ENCODE measurements at places on chromosomes 3 and 15.
A peak's percentile ranks its signal among the peaks of the same experiment; 100 is the strongest.

DNA sequence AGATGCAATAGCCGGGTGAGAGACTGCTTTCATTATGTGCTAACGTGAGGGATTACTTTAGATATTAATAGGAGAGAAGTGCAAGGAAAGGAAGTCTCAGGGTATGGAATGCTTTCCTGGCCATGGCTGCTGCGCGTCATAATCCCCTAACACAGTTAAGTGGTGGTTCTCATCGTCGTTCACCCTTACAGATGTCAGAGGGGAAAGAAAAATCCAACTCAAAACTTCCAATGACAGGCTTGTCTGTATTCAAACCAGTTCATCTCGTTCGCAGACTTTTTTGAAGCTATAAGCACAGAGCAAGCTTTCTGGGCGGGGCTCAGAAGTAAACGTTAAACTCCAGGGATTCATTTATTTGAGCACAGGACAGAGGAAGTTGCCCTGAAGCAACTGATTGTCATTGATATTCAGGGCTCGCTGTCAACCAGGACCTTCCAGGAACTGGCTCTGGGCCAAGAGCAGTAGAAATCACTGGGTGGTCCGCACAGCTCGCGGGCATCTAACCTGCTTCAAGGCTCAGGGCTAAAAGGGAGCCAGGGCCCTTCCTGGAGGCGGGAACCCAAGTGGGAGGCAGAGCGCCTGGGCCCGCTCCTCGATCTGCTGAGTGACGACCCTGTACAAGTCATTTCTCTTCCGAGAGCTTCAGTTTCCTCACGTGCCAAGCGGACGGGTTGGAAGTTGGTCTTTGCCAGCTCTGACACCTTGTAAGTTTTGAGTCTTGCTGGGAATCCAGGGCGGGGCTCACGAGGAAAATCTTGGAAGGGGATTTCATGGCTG is 1.1 kb upstream of the LPP start:
- no peak for DNase-seq

GRCh38 chr15:78951841-78952238 is 7.0 kb upstream of the CTSH start:
- no peak for DNase-seq

DNA sequence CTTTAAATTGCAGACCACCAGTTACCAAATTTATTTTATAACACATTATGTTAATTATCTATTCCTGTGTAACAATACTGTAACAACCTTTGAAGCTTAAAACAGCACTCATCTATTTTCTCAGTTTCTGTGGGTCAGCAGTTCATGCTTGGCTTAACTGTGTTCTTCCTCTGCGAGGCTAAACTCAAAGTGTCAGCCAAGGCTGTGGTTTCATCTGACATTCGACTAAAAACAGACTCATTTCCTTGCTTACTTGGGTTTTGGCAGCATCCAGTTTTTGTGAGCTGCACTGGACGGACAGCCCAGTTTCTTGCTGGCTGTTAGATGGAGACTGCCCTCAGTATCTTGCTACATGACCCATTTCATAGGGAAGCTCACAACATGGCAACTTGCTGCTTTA is 247.3 kb upstream of the KCNH8 start:
- no peak for DNase-seq

GRCh38 chr15:84684092-84684491 is 26.1 kb upstream of the NMB start:
- DNase-seq = no peak

- DNase-seq = no peak
Measured at GRCh38 chr15:45307230-45307924, 55.3 kb downstream of the SLC28A2 start.

DNA sequence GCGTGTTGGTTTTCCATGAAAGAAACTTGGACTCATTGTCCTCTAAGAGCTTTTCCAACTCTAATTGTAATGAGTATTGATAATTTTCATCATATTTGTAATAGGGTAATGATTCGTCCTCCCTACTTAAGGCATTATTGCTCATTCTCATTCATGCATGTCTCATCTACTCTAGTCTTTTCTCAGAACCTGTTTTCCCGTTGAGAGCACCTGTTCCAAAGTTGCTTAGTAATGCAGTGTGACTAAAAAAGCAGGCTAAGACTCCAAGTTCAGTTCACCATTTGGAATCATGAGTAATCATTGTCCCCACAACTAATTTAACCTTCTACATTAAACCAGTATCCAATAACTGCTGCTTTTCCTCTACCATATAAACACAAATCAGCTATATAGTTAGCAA is 84.0 kb downstream of the FILIP1L start:
- DNase-seq = no peak

DNA sequence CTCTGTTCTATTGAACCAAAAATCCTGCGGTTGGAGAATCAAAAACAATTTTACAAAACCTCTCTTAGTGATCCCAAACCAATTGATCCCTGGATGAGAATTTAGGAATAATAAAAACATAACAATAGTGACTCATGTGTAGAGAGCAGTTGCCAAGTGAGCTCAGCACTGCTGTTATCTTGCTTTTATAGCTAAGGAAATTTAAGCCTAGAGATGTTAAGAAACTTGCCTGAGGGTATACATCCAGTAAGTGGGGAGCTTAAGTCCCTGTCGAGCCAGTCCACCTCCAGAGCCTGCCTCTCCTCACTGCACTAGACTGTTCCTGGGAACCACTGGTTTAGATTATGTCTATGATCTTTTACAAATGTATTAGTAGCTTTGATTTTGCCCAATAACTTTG is 358.4 kb upstream of the LMCD1 start:
- DNase-seq = no peak

DNA sequence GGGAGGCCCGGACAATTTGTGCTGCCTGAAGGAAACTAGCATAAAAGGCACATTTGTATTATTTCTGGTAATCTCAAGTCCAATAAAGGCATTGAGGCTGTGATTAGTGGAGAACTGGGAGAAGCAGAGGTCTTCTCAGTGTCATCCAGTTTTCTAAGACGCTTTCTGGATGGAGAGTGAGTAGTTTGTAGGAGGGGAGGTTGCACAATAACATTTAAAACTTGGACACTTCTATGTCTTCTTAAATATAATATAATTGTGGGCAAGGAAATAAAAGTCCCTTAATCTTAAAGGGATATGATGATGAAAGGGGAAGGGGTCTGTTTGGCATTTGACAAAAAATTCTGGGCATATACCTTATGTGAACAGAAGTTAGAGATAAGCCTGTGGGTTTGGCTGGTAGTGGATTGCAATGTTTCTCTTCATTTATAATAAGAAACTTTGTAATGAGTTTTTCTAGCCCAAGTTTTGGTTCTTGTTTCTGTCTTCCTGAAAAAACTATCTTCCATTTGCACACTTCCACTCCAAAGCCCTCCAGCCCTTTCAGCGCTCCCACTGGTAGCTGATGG is 291.6 kb upstream of the TGFBR2 start:
- DNase-seq = no peak

GRCh38 chr3:15091575-15091974 is 7.4 kb downstream of the RBSN start:
- no peak for DNase-seq

- DNase-seq = no peak
Measured at GRCh38 chr15:78133801-78134200, 2.6 kb upstream of the CIB2 start.

DNA sequence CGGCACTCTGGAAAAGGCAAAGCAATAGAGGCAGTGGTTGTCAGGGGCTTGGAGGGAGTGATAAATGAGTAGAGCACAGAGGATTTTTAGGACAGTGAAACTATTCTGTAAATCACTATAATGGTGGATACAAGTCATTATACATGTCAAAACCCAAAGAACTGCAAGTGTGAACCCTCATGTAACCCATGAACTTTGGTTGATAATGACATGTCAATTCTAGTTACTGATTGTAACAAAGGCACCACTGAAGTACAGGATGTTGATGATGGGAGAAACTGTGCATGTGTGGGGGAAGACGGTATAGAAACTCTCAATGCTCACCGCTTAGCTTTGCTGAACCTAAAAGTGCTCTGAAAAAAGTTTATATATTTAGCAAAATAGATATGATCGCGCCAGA is 36.0 kb downstream of the BTLA start:
- no peak for DNase-seq

DNA sequence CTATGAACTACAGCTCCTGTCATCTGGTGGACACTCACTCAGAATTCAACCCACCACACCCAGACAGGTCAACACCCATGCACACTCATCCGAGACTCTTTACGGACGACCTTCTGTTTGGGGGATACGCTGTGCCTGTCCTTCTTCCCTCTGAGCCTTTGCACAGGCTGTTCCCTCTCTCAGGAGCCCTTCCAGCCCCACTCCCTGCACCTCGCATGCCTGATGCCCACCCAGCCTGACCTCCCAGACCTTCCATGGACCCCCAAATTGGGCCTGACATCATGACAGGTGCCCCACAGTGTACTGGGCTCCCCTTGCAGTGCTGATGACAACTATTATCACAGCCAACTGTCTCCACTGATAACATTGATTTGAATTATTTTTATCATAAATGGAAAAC is 135.8 kb downstream of the NSMCE3 start:
- no peak for DNase-seq

DNA sequence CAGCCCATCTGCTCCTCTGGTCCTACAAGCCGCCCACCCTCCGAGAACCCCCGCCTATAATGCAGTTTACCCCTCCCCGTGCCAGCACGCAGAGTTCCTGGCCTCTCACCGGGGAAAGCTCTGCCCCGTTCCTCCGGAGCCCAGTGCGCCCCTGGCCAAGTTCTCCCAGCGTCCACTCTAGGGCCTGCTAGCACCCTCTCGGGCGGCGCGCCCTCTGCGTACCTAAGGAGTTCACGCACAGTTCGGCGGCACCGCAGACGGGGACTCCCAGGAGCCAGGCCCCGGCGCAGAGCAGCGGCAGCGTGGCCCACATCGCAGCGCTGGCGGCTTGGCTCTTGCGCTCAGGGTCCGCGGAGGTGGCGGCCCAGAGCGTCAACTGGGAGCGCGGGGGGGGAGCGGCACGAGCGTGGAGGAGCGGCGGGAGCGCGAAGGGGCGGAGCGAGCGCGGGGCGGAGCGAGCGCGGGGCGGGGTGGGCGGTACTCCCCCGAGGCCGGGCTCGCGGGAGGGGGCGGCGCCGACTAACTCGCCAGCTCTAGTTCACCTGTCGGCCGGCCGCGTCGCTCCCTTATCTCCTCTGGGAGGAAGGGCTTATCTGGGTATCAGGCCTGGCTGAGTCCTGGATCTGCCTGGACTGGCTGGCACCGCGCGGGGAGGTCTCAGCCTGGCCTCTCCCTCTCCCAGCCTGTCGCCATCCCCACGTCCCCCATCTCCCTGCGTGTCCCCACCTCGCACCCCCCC is at the start of gene CTSH:
TSS of gene CTSH (minus strand) at position 378 of the 739 bp plus-strand sequence. CDS start at position 313, 65 bp downstream.
- peak; percentile 27 for DNase-seq

- no peak for DNase-seq
Measured at GRCh38 chr15:48119277-48119676, 1.5 kb upstream of the SLC24A5 start.

DNA sequence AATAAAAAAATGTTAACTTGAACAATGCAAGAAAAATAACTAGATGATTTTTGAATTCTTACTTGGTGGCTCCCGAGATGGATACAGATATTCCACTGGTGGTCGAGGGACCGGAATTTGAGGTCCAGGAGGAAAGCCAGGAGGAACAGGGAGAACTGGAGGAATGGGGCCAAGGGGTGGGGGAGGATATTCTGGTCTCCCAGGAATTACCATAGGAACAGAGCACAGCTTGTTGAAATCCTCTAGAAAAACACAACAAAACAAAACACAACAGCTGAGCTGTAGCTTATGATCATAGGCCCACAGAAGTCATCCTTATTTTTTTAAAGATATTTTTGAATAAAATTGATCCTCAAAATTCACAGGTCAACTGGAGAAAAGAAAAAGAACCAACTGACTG is 129.4 kb downstream of the FBN1 start:
- no peak for DNase-seq

DNA sequence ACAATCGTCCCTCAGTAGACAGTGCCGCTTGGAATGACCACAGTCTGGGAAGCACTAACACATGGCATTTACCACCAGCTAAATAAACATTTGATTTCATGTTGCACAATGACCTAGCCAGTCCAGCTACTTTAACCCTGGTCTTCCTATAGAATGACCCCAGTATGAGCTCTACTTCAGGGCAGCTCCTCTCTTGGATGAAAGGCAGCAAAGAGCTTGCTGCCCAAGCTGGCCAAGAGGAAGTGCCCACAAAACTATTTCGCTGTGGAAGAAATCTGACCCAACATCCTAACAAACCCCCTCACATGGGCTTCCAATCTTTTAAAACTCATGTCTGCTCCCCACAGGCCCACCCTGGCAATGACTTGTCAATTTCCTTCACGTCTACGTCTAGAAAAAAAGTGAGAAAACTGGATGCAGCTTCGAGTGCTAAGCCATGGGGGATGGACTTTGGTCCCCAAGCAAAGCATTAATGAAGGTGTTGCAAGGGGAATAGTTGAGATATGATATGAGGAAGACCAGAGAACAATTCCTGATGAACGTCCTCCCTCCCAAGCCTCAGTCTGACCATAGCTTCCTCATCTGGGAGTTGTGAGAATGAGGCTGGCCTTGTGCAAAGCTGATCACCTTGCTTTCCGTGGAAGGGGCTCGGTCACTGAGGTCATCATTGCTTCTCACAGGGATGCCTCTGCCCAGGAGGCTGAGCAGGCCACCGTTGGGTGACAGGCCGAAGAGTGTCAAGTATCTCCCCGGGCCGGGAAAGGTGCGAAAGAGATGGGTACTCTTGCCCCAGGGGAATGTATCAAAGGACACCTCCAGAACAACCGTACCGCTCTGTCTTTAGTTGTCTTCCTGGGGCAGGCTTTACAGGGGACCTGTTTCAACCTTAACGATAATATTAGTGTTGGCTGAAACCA is 964 bp downstream of the SLC25A20 start:
- DNase-seq = no peak

DNA sequence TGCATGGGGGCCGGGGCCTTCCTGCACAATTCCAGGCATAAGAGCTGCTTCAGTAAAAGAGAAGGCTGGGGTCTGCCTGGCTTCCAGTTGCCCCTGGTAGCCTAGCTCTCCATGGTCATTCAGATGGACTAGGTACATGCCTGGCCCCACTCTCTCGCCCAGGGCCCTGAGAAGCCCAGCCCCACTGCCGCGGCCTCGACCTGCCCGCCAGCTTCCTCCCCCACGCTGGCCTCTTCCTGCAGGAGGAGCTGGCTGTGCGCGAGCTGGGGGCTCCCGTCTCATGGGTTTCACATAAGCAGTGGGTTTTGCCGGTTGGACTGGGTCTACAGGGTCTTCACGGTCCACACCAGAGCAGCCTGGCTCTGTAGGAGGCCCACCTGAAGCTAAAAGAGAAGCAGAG is 3.6 kb downstream of the PRR20G start:
- DNase-seq = no peak

DNA sequence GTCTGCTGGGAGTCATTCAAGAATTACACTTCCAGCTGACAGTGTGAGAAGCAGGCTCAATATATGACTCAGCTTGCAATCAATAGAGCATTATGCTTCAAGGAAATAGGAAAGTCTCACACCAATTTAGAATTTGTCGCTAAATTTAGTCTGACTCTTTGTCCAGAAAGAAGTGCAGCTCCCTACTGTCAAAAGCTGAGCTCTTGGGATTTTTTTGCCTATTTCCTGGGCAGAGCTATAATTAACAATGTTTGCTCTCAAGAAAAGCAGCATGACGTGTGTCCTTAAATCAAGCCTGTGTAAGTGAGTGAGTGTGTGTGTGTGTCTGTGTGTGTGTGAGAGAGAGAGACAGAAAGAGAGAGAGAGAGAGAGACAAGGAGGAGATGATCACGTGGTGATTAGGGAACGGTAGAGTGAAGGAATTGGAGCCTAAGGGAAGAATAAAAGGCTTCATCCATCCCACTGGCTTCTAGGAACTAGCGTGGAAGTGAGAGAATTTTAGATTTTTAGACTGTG is 16.4 kb upstream of the SLC35G2 start:
- no peak for DNase-seq

GRCh38 chr3:18217507-18218174 is 207.5 kb downstream of the SATB1 start:
- no peak for DNase-seq

GRCh38 chr15:60052796-60053195 is 48.7 kb downstream of the FOXB1 start:
- no peak for DNase-seq

Data from iPS DF 6.9 (cell line).